ENCODE measurements at places on chromosomes 5 and 9. TPM values are rescaled to one million over a fixed set of nuclear protein-coding genes. Genes with fewer than 3 reads are reported as not detected.

- H3K4me3 ChIP-seq = no peak overlapping the region
- no peak overlapping the region for H3K27ac ChIP-seq
- H3K36me3 ChIP-seq = peaks cover 11% of the 10 kb centered on the region
- no peaks in the 10 kb centered on the region for H3K27me3 ChIP-seq
- peaks cover 14% of the 10 kb centered on the region for H3K4me1 ChIP-seq
Observed at GRCh38 chr5:40774623-40775022, 18.9 kb upstream of the TTC33 start.

DNA sequence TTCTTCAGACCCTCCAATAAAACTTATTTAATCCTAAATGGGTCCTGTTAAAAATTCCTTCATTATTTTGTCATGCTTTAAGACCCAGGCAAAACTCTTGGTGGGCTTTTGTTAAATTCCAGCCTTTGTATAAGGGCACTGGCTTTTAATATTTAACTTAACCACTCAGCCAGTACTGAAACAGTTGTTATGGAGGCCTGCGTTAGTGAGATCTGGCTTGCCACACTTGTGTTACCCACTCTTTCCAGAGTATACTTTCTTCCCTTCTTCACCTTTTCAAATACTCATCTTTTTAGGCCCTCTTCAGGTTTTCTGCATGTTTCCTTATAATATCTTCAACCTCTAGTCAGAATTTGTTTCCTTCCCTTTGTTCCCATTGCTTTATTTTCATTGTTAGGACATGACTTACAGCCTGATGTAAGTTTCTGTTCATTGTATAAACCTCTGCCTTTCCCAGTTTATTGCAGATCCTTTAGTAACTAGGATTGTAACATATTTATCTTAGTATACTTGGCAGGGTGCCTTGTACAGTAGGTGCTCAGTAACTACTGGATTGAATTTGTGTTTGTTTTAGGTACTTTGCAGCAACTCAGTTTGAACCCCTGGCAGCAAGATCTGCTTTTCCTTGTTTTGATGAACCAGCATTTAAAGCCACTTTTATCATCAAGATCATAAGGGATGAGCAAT lies 48.8 kb downstream of the LNPEP start:
- DNase-seq = no peak
- H3K4me3 ChIP-seq = no peak overlapping the region
- peak overlapping the region; percentile 20 for H3K27ac ChIP-seq
- no peaks in the 10 kb centered on the region for H3K27me3 ChIP-seq

DNA sequence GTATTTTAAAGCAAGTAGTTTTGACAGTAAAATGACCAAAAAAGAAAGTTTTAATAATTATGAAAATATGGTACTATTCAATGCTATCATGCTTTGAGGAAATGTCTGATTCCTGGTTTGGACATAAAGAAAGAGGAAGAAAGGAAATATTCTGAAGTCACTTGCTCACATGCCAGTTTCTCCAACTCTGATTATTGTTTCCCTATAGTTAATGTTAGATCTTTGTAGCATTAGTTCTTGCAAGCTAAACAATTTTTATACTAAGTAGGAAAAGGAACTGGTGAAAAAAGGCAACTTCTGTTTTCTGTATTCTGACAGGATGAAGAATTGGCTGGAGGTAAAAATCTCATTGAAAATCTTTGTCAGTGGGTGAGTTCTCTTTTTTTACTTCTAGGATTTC lies 119.5 kb downstream of the YTHDC2 start:
- H3K27me3 ChIP-seq = peaks cover 27% of the 10 kb centered on the region
- H3K36me3 ChIP-seq = no peaks in the 10 kb centered on the region
- no peak overlapping the region for H3K4me3 ChIP-seq

- no peak overlapping the region for H3K27ac ChIP-seq
- no peak overlapping the region for H3K4me3 ChIP-seq
- H3K36me3 ChIP-seq = no peaks in the 10 kb centered on the region
- no peaks in the 10 kb centered on the region for H3K4me1 ChIP-seq
Observed at GRCh38 chr5:121006217-121006616, 542.1 kb downstream of the PRR16 start.

GRCh38 chr5:119583684-119584083 lies 45.7 kb upstream of the FAM170A start:
- H3K27me3 ChIP-seq = peaks cover 2% of the 10 kb centered on the region
- H3K36me3 ChIP-seq = no peaks in the 10 kb centered on the region
- no peak overlapping the region for H3K4me3 ChIP-seq
- H3K4me1 ChIP-seq = no peaks in the 10 kb centered on the region

DNA sequence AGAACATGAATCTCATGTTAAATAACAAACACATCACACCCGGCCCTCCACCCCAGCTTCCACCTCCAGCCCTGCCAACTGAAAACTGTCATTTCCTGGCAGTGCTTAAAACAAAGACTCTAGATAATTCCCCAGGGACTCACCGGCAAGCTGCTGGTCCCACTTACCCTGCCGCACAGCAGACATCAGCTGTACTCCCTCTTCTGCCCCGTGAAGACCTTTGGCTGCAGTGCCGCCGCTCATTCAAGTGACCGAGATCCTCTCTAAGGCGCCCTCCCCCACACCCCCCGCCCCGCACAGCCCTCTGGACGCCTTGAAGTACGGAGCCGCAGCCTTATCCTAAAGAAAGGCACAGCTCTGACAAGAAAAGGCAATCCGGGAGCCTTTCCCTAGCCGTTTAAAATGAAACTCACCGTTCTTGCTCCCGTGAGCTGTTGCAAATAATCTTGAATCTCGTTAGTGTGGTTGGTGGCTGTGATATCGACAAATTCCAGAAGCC lies 434 bp downstream of the GLRX start:
- no peak for DNase-seq
- H3K27ac ChIP-seq = peak overlapping the region; percentile 95
- no peaks in the 10 kb centered on the region for H3K36me3 ChIP-seq

DNA sequence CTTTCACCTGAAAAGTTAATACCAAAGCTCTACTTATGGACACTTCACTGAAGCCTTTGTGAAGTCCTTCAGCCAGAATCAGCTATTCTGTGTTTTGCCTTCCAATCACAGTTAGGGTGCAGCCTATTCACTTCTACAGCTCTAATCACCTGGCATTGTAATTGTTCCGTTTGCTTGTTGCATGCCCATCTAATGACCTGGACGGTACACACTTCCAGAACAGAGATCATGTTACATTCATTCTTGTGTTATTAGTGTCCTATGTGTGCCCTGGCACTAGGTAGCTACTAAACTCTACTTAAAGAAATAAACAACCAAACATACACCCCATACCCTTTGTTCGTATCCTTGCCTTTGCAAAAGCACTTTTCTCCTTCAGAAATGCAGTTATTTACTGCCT lies 1162.9 kb upstream of the WWC1 start:
- H3K27ac ChIP-seq = no peak overlapping the region
- H3K4me3 ChIP-seq = no peak overlapping the region
- H3K27me3 ChIP-seq = peaks cover 13% of the 10 kb centered on the region

DNA sequence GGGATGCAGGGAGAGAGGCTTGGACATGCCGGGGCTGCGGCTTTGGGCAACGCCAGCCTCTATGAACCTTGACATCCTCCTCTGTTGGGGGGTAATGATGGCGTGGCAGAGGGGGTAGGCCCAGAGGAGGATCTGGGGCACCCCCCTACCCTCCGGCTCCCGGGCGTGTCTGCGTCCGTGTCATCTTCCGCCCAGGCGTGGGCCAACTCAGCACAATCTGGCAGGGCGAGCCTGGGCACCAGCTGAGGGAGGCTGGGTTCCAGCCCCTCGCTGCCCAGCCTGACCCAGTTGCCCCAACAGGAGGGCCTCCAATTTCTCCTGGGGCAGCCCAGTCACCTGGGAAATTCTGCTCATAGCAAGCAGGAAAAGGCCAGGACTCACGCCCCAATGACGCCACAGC lies 62.9 kb upstream of the IL17B start:
- no peaks in the 10 kb centered on the region for H3K36me3 ChIP-seq
- no peaks in the 10 kb centered on the region for H3K27me3 ChIP-seq
- H3K4me3 ChIP-seq = no peak overlapping the region
- H3K27ac ChIP-seq = no peak overlapping the region

- no peaks in the 10 kb centered on the region for H3K27me3 ChIP-seq
- no peak overlapping the region for H3K27ac ChIP-seq
- no peak for DNase-seq
- peaks cover 17% of the 10 kb centered on the region for H3K4me1 ChIP-seq
- H3K36me3 ChIP-seq = no peaks in the 10 kb centered on the region
Observed at GRCh38 chr5:82802954-82803353, 274.2 kb downstream of the TMEM167A start.

DNA sequence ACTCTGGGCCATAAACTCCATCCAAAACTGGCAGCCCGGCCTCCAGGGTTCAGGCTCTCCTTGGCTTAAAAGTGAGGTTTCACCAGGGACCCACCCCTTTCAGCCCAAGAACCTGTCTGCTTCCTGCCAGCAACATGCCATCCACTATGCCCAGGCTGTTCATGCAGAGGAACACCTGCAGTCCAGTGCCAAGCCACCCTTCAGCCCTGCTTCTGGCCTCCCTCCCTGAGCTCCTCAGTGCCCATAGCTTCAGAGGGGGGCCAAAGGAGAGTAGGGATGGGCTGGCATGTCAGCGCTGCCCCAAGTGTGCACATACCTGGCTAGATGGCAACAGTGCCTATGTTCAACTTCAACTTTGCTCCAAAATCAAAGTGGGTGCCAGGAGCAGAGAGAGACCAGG lies 166.9 kb upstream of the MRPS30 start:
- H3K27ac ChIP-seq = no peak overlapping the region
- DNase-seq = no peak
- H3K4me3 ChIP-seq = no peak overlapping the region
- H3K4me1 ChIP-seq = no peaks in the 10 kb centered on the region
- H3K27me3 ChIP-seq = peaks cover 7% of the 10 kb centered on the region

Gene FLT4
- 0.29 TPM for total RNA-seq

Gene CCNO
- 1.7 TPM for total RNA-seq

Gene TMEM267
- total RNA-seq = 36.6 TPM

Gene PCDHAC2
- total RNA-seq = 6.7 TPM

Gene NUTM2F
- not detected for total RNA-seq
